ENCODE measurements at places on chromosomes 2 and 18.

- no peak for DNase-seq
These were observed at the start of gene HRH4 for GRCh38 chr18:24460388-24460787. Gene HRH4 (plus strand): TSS chr18:24460637. CDS start chr18:24460729, 92 bp downstream.

DNA sequence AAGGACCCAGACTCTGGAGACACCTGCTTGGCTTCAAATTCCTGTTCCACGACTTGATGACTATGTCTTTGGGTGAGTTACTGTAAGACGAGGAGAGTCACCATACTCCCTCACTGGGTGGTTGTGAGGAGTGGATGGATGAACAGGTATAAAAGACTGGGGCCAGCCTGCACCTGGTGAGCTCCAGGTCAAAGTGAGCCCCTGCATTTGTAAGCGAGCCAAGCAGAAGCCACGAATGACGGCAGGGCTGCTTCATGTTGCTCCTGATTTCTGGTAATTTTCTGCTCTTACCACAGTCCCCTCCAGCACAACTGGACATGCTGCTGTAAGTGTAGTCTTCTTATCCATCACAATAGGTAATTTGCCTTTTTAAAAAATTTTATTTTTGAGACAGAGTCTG, 86.6 kb downstream of the POLR1A start:
- no peak for DNase-seq

DNA sequence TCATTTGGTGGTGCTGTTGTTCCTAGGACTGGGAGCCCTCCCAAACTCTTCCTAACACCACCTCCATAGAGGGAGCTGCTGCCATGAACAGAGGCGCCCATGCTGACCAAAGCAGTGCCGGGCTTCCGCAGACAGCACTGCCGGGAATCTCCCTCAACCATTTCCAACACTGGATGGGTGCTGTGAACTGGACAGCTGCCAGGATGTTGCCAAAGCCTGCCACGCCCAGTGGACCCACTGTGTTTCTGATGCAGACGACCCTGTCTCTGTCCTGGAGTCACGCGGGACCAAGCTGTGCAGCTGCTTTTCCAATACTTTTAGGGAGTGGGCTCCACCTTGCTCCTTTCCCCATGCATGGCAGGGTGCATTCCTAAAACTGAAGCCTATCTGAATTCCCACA, 16.9 kb upstream of the GNAL start:
- DNase-seq, result no peak

DNA sequence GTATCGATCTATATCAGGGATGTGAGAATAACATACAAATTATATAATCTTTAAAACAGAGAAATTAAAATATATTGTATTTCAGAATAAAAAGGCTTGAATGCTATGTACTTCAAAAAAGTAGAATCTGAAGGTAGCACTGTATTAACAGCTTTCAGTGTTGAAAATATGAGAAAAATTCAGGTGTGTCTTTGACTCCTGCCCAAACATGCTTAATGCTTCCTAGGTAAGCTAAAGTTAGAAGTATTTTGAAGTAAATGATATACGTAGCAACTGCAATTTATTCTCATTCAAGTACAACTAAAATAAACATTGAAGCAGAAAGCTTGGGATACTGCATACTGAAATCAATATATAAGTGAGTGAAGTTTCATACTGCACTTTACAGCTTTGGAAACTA, 1082.0 kb upstream of the ACVR2A start:
- no peak for DNase-seq

GRCh38 chr2:172251231-172251630, 148.5 kb upstream of the DLX2 start:
- DNase-seq, result no peak

Data from stimulated activated CD4-positive, alpha-beta T cell treated with anti-CD3 and anti-CD28 coated beads, Interleukin-2, amount 100 ng/mL, for 24 hours (primary cell).